ENCODE measurements at places on chromosomes 16 and 17.
A peak's percentile ranks its signal among the peaks of the same experiment; 100 is the strongest.

GRCh38 chr17:40171750-40172149, 5.5 kb upstream of the RAPGEFL1 start:
- DNase-seq = no peak

GRCh38 chr16:88422733-88423447, 30.2 kb upstream of the ZFPM1 start:
- no peak for DNase-seq

DNA sequence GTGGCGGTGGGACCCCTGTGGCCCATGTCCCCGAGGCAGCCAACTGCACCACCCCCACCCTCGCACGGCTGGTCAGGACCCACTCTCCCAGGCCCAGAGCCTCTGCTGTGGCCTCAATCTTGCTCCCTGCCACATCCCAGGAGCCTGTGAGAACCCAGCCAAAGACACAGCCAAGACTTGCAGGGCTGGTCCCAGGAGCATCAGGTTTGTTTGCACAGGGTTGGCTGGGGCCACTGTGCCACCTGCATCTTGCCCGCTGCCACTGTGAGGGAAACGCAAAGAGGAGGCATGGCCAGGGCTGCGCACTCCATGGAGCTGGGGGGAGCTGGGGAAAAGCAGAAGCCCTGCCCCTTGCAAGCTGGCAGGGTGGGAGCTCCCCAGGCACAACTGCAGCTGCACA, 92.5 kb downstream of the SSH2 start:
- no peak for DNase-seq

GRCh38 chr16:66935314-66936011, at the start of gene CES2:
Gene CES2 (plus strand): TSS chr16:66935516. CDS start chr16:66935636, 120 bp downstream.
- no peak for DNase-seq

- no peak for DNase-seq
Observed at GRCh38 chr16:9124908-9125584, 33.6 kb downstream of the HAPSTR1 start.

GRCh38 chr16:23829454-23829853, 6.3 kb upstream of the PRKCB start:
- DNase-seq = no peak

DNA sequence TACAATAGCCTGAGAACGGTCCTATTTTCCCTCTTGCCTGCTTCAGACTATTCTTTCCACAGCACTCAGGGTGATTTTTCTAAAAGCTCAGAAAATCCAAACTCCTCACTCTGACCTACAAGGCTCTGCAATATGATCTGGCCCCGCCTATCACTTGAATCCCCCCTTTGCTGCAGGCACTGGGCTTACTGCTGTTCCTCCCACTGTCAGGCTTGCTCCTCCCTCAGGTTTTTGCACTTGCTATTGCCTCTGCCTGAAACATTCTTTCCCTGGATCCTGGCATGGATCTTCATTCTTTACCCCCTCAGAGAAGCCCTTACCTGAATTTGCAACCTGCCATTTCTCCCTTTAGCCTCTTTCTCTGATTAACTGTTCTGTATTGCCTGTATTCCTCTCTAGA, 52.3 kb downstream of the RPGRIP1L start:
- DNase-seq = no peak

DNA sequence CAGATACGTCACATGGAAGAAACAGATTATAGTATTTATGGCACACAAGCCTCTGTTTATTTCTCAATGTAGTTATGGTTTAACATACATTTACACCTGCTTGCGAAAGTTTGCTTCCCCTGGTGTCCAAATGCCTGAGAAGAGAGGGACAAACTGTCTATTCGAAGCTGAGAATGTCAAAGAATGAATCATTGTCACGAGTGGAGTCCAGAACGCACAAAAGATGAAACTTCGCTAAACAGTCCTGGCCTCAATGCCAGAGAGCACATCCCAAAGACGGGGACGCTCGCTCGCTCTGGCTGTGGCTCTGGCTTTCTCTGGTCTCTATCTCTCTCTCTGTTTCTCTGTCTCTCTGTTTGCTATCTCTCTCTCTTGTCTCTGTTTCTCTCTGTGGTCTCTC, 298.8 kb downstream of the FOXL1 start:
- no peak for DNase-seq

- no peak for DNase-seq
Observed at GRCh38 chr16:82302042-82302727, 132.2 kb upstream of the MPHOSPH6 start.

- DNase-seq = no peak
Observed at GRCh38 chr16:1990351-1991134, 773 bp downstream of the SYNGR3 start.

DNA sequence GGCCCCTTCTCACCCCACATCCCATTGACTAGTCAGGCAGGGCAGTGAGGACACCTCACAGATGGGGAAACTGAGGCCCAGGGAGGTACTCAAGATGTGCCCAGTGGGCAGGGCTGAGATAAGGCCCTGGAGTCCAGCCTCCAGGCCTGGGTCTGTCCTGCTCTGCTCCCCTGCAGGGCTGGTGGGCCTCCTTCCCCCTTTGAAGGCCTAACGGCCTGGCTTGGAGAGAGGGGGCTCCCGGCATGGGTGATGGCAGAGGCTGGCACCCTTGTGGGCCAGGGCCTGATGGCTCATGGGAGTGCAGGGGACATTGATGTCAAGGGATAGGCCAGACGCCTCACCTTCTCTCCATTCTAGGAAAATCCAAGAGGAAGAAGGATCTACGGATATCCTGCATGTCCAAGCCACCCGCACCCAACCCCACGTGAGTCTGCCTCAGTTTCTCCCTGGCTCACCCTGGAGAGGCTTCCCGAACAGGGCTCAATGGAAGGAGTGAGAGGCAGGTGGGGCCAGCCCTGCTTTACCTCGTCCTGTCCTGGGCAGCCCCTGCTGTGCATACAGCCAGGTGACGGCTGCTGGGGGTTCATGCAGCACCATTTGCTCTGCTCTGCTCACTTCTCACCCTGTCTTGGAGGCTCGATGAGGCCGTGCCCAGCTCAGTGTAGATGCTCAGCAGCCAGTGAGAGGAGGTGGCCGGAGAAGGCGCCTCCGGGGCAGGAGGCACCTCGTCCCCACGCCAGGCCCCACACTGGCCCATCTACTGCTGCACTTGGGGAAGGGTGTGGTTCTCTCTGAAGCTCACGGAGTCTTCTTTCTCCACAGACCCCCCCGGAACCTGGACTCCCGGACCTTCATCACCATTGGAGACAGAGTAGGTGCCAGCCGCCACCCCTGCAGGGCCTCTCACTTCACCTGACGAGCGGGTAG, 13.8 kb downstream of the MAP2K3 start:
- no peak for DNase-seq

DNA sequence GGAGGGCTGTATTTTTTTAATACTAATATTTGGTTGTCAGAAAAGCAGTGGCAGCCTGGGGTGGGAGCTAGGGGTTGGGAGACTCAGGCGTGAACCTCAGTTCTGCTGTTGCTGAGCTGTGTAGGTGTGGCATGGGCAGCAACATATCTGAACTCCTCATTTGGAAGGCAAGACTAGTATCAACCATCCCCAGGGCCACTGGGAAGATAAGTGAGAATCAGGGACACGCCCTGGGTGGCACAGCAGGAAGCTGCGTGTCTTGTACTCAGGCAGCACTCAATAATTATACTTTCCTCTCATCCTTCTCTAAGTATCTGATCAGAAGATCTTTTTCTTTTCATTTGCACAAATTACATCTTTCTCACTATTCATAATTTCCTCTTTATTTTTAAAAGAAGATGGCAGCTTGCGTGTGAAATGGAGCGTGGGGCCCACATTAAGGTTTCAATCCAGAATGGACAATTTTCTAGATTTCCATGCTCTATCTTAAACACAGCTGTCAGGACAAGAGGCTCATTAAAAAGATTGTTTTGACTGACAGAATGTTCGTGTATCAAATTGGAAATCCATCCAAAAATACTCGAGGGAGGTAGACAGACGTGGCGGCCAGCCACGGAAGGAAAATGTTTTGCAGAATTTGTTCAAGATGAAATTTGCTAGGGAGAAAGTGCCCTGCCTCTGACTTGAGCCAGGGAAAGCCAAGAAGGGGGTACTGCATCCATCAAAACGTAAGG, 121.1 kb downstream of the CPPED1 start:
- no peak for DNase-seq

- DNase-seq = no peak
Observed at GRCh38 chr16:49675413-49675812, 180.5 kb downstream of the ZNF423 start.

DNA sequence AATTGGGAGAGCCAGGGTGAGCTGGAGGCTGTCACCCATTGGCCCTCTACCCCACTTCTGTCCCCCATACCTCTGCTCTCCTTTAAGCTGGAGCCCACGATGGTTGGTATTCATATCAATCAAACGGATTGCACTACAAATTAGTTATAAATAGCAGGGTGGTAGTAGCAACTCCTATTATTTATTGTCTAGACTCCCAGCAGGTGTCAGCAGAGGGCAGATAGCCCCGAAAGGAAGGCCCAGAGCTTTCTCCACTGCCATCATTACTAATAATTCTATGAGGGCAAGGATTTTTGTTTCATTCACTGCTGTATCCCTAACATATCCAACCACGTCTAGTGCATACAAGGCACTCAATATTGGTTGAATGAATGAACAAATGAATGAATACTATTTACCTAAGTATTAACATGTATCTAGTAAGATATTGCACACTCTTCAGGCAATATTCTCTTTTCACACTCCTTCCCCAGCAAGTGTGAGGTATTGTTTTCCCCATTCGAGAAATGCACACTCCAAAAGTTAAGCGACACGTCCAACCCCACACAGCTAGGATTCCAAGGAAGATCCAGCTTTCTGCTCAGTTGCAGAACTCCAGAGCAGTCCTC, 6.3 kb downstream of the C17orf50 start:
- no peak for DNase-seq

GRCh38 chr17:50194934-50195865, 6.2 kb downstream of the COL1A1 start:
- DNase-seq = no peak

- DNase-seq = no peak
Observed at GRCh38 chr17:29085223-29085622, 42.3 kb downstream of the PIPOX start.

GRCh38 chr17:77282524-77283515, 142.1 kb downstream of the SEC14L1 start:
- DNase-seq = no peak

DNA sequence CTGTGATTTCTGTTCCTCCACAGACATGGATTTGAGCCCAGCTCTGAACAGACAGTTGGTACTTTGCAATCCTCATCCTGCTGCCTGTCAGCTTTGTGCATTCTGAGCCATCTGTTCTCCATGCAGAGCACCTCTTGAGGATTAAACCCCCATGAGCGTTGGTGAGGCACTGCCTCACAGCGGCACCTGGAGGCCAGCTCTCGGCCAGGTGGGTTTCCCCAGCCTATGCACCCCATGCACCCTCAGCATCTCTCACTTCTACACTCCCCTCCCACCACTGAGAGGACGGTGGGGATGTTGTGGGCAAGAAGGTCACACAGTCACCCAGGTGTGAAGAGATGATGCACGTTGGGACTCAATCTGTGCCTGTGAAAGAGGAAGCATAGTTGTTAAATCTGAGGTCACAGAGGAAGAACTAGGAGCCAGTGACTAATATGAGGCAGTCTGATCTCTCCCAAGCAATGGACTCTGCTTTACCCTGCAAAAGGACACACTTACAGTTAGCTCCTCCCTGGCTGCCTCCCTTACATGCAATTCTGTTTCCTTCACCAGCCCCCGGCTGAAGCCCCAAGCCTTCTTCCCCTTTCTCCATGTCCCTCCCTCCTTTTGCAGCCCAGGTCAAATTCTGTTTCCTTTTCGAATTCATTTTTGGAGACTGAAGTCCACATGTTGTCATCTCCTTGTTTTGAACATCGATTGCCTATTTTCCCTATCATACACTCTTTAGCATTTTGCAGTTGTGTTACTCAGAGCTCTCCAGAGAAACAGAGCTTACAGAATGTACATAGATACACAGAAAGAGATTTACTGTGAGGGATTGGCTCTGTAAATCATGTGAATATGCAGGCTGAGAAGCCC, 58.5 kb downstream of the HS3ST3B1 start:
- DNase-seq = peak; percentile 47

DNA sequence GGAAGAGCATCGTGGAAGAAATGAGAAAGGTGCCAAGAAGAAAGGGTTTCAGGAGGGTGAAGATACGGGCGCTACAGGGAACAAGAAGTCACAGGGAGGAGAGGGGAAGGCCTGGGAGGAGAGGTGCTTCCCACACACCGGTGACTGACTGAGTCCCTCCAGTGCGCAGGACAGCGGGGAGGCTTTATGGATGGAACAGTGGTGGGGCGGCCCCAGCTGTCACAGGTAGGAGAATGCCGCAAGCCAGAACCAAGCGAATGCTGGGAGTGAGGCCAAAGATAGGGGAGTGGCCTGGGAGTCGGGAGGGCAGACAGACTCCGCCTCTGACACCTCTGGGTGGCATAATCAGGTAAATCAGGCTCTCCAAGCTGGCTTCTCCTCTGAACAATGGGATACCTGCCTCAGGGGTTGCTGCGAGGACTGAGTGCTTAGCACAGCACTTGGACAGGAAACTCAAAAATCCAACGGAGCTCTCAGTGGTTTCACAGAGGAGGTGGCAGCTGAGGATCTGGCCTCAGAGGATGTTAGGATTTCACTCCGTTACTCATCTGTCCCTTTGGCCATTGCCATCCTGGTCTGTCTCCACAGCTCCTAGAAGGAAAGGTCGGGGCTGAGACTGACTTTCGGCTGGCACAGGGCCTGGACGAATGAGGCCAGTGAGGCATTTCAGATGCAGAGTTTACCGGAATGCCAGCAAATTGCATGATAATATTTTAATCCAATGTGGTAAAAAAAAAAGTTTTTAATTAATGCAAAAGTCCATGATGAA, 717 bp upstream of the CNP start:
- peak; percentile 81 for DNase-seq

GRCh38 chr17:8447799-8448198, 12.1 kb downstream of the NDEL1 start:
- DNase-seq = no peak

- no peak for DNase-seq
Observed at GRCh38 chr16:24088767-24089166, 167.4 kb upstream of the CACNG3 start.

GRCh38 chr16:56370185-56370874, 55.0 kb downstream of the AMFR start:
- no peak for DNase-seq

GRCh38 chr17:4858068-4858881, 25.1 kb downstream of the MINK1 start:
- DNase-seq = no peak

DNA sequence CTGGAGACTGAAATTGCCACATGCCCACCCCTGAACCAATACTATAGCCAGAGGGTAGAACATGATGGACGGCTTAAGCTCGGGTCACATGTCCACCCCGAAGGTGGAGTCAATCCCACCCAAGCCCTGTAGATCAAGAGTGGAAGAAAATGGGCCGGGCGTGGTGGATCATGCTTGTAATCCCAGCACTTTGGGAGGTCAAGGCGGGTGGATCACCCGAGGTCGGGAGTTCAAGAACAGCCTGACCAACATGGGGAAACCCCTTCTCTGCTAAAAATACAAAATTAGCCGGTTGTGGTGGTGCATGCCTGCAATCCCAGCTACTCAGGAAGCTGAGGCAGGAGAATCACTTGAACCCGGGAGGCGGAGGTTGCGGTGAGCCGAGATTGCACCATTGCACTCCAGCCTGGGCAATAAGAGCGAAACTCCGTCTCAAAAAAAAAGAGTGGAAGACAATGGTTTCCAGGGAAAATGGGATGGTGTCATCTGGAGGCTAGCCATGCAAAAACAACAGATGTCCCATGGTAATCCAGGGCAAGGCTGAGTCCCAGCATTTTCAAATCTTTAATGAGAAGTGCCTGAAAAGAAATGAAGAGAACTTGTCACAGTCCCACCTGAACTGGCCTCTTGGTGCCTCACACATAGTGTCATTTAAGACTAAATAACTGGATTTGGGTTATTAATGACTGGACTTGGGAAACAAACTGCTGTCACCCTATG, 30.1 kb downstream of the CD300LF start:
- no peak for DNase-seq

All from activated naive CD4-positive, alpha-beta T cell treated with anti-CD3 and anti-CD28 coated beads, Interleukin-2, amount 50 U/mL, for 72 hours (primary cell).